Fibroblast of lung (primary cell): ENCODE measurements at places on chromosomes 13 and 19.

DNA sequence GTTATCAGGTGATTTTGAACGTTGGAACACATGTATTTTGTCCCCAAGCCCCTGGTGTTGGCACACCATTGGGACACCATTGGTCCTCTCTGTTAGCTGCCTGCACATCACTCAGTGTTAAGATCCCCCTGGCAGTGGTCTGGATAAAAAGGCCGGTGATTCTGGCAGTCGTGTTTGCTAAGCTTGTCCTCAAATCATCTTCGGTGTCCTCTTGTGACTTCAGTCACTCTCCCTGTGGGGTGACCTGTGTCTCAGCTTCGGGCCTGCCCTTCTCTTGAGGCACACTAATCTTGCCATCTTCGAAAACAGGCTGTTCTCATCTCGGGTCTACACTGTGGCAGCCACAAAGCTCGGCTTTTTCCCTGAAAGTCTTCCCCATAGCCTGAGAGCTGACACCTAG lies 127.1 kb downstream of the ZIC5 start:
- no peak for DNase-seq

DNA sequence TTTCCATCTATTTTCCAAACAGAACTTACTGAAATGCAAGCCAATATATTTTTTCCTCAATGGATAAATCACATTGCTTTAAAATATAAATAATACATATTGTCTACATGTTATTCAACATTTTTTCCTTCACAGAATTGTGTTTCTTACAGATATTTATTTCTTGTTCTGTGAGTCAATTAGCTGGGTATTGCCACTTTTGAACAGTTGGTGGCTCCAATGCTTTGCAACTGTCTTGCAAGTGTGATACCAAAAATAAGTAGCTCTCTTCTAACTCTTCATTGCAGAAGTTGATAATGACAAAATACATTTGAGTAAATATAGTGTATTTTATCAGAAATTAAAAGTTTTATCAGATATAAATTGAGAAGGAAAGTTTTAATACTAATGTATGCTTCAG lies 17.1 kb upstream of the GPC5 start:
- DNase-seq, result peak; percentile 69

GRCh38 chr13:71214357-71214756 lies 652.6 kb downstream of the DACH1 start:
- DNase-seq, result no peak

GRCh38 chr19:5122121-5122400 lies 153.1 kb downstream of the KDM4B start:
- no peak for DNase-seq

GRCh38 chr13:51728972-51729371 lies 75.0 kb downstream of the DHRS12 start:
- peak; percentile 87 for DNase-seq

DNA sequence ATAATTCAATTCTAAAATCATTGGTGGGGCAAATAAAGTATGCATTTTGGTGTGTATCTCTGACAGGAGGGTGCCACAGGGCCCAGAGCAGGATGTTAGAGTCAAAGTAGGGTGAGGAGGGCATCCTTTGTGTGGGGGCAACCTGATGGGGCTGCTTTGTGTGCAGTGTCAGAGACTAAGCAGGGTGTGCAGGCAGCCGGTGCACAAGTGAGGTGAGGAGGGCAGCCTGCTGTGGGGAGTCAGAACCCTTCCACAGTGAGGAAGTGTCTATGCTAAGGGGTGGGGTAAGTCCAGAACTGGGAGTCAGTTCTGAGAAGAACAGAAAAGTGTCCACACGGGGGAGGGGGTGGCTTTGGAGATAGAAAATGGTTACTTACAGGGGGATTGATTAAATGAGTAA lies 40.7 kb downstream of the RB1 start:
- DNase-seq, result no peak

GRCh38 chr13:38135592-38135991 lies 214.1 kb upstream of the UFM1 start:
- DNase-seq, result no peak

GRCh38 chr19:46385636-46386035 lies 27.7 kb downstream of the CCDC8 start:
- no peak for DNase-seq

DNA sequence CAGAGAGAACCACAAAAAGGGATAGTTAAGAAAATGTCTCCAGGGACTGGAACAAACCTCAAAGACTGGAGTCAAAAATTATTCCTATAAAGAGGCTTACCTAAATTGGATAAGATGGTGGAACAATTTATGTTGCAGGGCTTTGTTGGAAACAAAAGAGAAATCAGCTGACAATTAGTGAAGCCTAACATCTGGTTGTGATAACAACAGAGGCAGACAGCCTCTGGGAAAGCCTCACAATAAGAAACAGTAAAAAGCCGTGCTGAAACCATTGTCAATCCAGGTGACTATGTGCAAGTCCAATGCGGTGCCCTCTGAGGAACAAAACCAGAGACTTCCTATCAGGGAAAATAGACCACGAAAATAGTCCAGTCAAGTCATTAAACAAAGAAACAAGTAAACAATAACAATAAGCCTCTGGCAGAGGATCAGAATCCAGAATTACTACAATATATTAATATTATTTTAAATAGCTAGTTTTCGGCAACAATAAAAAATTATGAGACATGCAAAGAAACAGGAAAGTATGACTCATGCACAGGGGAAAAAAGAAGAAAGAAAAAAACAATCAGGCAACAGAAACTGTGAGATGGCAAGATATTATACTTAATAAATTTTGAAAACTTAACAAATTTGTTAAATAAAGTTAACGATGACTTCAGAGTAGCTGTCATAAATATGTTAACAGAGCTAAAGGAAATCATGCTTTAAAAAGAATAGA lies 99.7 kb upstream of the RXFP2 start:
- peak; percentile 12 for DNase-seq
